ENCODE measurements at places on chromosomes 1 and 21.

GRCh38 chr1:26730695-26731094 lies 34.9 kb downstream of the ARID1A start:
- DNase-seq, result peak; percentile 50

- DNase-seq, result no peak
These were observed 106.6 kb downstream of the ITSN1 start for GRCh38 chr21:33748903-33749302.

GRCh38 chr1:215958841-215959240 lies 391.7 kb downstream of the KCTD3 start:
- DNase-seq, result no peak

DNA sequence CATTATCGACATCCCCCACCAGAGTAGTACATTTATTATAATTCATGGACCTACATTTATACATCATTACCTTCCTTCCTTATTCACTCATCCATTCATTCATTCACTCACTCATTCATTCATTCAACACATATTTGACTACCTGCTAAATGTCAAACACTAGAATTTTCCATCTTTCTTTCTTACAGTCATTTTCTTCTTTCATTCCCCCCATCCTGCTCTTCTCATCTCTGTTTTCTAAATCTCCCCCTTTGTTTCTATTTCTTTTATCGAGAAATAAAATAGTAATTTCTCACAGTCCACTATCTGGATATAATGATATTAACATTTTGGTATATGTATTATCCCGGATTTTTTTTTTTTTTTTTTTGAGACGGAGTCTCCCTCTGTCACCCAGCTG lies 27.8 kb upstream of the FMO3 start:
- DNase-seq, result no peak

DNA sequence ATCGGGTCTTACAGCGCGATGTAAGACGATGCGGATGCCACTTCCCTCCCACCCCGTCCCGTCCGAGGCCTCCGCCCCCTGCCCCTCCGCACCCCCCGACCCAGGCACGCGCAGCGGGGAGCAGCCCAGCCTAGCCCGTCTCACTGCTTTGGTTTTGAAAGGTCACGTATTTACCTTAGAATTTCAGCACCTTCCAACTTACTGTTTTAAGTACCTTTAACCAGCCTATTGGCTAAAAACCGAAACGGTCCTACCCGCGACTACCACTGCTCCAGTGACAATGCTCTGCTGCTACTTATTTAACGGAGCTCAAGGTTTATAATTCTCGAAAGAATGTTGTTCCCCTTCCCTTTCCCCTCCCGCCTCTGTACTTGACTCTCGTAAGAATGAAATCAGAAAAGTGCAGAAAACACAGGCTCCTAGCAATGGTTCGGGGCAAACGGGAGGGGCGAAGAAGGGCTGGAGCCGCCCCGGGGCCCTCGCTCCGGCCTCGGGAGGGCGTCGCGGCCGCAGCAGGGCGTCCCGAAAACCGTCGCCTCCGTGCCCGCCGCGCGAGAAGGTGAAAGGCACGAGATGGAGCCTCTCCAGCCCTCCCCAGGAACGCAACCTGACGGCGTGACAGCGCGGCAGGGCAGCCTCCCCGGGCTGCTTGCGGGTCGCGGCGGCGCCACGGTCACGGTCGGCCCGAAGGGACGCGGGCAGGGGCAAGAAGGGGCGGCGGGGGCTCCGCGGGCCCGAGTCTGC lies 667 bp downstream of the TMEM50B start:
- peak; percentile 53 for DNase-seq

- DNase-seq, result no peak
These were observed 348.9 kb downstream of the MATN1 start for GRCh38 chr1:30374400-30375070.

DNA sequence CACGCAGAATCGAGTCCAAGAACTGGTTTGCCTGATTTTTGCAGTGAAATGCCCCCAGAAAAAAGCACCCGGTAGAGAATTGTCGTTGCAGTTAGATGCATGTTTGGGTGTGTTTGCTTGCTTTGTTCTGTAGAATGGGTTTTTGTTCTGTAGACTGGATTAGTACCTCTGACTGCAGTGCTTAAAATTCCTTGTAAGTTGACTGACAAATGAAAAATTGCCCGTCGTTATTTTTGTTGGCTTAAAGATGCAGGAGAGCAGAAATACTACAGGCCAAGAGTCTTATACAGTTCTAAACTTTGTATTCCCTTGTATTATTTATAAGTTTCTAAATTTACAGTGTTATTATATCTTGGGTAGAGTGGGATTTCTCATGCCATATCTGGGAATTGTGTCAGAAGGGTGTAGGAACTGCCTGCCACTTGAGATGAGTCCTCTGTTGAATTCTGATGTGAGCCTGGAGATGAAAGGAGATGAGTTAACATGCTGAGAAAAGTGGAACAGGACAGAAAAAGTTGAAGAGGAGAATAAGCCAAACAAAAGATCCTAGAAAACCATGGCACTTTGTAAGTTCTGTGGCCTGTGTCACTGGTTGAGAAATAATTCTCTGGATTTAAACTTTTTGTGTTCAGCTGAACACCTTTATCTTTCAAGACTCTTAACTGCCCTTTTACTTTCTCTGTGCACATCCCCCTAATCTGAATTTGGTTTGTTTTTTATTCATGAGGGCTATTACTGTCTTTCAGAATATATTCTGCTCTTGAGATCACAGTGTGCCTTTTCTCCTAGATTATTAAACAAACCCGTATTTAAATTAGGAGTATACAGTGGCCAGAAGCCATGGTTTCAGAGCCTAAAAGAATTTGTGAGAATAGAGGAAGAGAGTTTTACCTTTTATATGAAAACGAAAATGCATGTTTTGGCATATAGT lies 1.4 kb downstream of the DESI2 start:
- DNase-seq, result peak; percentile 24

- no peak for DNase-seq
These were observed 665.7 kb downstream of the MRPL39 start for GRCh38 chr21:24941316-24942185.

DNA sequence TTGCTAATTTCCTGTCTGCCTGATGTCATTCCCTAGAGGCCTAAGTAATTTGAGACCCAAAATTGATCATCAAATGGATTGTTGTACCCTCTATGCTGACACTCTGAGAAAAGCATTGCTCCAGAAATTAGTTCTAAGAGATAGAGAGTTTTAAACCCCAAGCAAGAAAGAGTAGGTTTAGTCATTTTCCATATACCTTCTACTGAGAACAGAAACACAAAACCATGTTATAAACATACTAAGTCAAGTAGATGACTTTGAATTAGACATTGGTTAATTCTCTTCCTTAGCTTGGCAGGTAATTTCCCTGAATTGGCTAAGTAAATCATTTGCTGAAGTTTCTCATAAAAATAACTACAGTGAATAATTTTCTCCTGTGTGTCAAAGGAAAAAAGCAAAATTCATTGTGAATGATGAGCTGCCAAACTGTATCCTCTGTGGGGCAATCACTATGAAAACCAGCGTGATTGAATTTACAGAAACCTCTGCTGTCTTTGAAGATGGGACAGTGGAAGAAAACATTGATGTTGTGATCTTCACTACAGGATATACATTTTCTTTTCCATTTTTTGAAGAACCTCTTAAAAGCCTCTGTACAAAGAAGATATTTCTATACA lies 20.1 kb downstream of the FMO4 start:
- no peak for DNase-seq

DNA sequence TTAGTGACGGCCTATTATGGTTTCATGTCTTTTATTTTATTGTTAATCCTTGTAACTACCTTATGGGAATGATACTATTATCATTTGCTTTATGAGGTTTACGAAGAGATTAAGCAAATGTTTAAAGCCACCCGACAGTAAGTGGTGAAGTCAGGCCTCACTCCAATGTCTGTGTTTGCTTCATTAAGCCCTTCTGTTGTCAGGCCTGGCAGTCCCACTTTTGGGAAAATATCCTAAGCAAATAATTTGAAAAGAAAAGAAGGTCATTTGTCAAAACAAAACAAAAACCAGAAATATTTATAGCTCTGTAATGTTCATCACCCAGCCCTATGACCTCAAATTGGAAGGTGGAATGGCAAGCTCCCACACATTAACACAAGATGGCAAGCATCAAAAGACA lies 40.7 kb upstream of the USP24 start:
- no peak for DNase-seq

- peak; percentile 69 for DNase-seq
These were observed 6.0 kb upstream of the PIGC start for GRCh38 chr1:172449585-172450523.

DNA sequence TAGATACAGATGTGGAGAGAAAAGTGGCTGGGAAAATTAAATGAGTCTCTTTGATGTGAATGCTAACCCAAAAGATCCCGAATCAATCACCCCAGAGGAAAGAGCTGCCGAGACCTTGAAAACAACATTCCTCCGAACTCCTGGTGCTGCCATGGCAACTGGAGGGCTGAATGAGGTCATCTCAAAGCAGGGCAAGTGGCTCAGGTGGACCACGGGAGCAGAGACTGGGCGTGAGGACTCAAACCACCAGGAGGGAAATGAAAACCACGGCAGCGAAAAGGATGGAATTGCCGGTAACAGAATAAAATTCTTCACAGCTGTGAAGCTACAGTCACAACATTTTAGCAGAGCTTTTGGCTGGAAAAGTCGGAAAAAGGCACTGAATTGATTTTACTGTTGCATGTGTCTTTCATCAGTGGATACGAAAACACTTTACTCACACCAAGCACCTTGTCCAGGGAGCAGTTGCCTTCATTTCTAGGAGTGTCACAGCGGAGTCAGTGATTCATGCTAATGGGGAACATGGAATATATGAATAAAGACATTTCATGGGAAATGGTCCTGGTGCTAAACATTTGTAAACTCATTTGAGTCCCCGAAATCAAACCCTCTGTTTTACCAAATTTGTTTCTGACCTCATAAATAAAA lies 23.2 kb upstream of the BECN2 start:
- DNase-seq, result no peak

- no peak for DNase-seq
These were observed 150.9 kb upstream of the ZRANB2 start for GRCh38 chr1:71231751-71232150.

- no peak for DNase-seq
These were observed 80.3 kb downstream of the DISC1 start for GRCh38 chr1:231706934-231707333.
